ENCODE measurements at places on chromosomes 3 and 15.

DNA sequence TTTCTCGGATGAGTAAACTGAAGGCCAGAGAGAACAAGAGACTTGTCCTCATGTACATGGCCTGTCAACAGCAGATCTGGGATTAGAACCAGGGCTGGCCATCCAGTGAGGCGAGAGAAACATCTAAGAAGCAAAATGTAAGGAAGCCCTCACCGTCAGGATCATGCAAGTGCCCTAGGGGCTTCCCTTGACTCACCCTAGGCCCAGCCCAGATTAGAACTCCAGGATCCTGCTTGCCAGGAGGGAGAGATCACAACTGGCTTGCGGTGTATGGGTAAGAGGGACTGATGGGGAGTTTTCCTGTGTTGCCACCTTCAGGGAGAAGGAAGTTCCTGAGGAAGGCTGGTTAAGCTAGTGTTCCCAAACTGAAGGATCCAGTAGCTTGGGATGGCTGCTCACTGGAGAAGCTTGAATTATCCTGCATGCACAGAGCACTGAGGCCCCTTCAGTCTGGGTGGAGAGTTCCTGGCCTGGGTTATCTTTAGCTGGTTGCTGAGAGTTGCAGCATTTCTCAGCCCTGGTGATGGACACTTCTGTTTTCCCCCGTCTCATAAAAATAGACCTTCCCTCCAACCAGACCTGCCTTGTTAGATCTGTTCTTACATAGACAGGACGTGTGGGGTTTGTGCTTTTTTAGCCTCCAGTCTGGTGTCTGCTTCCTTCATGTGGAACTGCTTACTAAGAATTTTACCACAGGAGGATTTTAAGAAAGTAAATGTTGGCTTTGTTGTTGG, 28.2 kb upstream of the XIRP1 start:
- DNase-seq: no peak

DNA sequence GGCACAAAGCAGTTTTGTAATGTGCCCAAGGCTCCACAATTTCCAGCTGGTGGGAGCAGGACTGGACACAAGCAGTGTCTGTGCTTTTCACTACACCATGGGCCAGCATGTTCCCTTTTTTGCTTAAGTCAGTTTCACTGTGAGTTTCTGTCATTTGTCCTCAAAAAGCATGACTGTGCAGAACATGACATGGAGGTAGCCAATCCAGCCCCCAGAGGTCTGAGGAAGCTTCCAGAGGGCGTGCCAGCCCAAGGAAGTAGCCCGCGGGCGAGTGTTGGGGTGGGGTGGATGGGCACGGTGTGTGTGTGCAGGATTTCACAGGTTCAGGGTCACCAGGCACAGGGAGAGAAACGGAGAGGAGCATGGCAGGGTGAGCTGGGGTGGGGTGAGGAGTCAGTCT, 8.0 kb upstream of the EEFSEC start:
- no peak for DNase-seq

- DNase-seq: no peak
Measured at GRCh38 chr15:97652700-97653167, 307.8 kb upstream of the ARRDC4 start.

- no peak for DNase-seq
Measured at GRCh38 chr3:16174026-16174355, 489 bp upstream of the GALNT15 start.

- DNase-seq: no peak
Measured at GRCh38 chr15:63458794-63459395, 45.5 kb upstream of the USP3 start.

DNA sequence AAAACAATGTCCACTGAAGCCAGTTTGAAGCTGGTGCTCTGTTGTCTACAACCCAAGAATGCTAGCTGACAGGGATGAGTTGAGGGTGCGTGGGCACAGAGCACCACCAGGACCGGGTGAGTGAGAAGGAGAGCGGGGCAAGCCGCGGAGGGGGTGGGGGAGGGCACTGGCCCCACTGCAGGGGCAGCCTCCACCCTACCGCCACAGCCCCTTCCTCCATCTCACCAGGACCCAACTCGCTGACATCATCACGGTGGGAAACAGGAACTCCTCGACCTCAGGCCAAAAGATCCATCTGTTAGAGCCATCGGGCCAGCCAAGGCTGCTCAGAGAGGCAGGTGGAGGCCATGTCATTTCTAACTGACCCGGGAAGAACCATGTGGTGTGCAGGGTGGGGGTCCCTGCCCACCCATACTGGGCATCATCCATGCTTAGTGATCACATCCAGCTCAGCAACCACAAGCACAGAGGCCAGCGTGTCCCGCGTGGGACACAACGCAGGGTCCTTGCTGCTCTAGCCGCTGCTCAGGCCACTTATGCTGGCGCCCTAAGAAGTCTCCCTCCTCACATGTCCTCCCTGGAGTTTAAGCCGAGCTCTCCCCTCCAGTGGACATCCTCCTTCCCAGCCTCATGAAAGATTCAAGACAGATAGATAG, 57.6 kb upstream of the GATA2 start:
- no peak for DNase-seq

DNA sequence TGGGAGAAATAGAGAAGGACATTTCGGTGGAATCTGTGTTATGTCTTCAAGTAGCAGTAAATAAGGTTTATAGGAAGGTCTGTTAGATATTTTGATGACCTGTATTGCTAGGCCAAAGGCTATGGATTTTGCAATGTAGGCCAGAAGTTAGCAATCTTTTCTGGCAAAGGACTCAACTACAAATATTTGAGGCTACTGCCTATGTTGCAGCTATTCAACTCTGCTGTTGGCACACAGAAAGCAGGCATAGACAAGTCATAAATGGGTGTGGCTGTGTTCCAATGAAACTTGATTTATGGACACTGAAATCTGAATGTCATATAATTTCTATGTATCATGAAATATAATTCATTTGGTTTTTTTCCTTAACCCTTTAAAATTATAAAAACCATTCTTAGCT, 438.7 kb upstream of the C2CD4B start:
- no peak for DNase-seq
